ENCODE measurements at places on chromosomes 16 and 17.

DNA sequence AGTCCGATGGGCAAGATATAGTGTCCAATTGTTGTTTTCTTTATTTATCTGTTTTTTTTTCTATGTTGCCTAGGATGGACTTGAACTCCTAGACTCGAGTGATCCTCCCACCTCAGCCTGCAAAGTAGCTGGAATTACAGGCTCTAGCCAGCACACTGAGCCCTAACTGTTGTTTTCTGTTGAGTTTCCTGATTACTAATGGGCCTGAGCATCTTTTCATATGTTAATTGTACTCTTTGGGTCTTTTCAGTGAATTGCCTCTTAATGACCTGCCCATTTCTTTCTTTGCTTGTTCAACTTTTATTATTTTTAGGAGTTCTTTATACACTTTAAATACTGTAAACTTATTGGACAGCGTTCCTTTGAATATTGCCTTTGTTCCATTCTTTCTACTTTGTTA lies 213.0 kb downstream of the HS3ST3B1 start:
- no peak for DNase-seq

DNA sequence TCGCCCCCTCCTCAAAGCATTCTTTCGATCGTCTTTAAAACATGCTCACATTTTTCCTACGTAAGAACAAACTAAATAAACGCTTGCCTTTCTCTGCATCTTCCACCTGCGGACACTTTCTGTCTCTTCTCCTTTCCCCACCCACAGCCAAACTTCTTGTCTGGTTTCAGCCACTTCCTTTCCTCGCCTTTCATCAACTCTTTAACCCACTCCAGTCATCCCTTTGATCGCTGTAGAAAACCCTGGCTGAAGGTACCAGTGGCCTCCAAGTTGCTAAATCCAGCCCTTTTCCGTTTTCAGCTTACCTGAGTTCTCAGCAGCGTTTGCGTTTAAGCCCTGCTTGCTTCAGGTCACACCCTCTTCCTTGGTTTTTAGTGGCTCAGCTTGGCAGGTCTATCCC lies 483 bp downstream of the RPA1 start:
- no peak for DNase-seq

GRCh38 chr17:69534235-69534621 lies 119.7 kb downstream of the MAP2K6 start:
- no peak for DNase-seq

DNA sequence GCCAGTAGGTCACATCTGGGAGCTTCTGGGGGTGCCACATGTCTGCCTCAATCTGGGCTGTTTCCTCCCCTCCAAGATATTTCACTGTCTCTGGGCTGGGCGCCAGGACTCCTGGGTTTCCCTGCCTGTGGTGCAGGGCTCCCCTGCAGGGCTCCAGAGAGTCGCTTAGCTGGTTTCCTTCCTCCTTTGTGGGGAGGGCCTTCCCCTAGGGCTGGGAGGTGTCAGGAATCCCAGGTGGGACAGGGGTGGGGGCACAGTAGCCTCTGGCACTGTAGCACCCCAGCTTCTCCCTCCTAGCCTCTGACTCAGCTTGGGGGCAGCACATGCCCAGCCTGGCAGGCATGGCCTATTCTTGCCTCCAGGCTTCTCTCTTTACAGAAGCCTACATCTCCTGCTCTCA lies 2.6 kb downstream of the RARA start:
- DNase-seq = no peak

DNA sequence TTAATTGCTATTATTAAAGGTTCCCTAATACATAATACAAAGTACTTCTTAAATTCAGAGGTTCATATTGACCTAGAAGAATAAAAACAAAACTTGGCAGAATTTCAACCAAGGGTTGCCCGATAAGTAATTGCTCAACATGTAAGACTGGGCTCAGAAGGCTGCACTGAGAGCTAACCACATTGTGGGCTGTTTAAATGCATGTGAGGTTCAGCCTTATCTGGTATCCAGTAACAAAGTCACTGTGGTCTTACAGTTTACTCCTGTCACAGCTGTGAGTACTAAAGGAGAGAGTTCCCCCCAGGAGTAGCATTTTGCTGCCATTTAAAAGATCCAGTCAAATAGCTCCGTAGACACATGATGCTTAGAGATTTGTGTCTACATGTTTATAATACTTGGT lies 1.6 kb upstream of the DHRS11 start:
- no peak for DNase-seq

GRCh38 chr17:31527606-31528005 lies 136.1 kb downstream of the RAB11FIP4 start:
- no peak for DNase-seq

DNA sequence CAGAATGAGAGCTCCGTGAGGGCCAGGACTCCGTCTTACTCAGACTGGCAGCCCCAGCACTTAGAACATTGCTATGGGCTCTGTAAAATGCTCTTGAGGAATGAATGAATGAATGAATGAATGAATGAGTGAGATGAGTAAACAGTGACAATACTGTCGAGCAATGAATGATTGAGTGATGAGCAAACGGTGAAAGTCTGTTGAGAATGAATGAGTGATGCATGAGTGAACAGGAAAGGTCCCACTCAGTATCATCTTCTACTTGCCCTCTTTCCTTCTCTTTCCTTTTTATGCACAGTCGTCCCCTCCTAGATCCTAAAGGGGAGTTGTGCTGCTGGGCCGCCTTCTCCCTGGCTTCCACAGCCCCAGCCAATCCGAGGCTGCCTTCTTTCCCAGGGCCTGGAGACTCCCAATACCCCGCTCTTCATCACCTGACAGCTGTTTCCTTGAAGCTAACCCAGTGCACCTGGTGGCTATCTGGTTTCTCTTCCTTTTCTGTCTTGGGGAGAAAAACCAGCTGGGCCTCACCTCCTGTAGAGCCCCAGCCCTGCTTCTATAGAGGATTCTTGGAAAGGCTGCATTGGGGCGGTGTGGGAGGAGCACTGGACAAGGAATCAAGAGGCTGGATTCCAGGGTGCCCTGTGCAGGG lies 32.7 kb upstream of the CACNG1 start:
- DNase-seq = no peak

GRCh38 chr17:61734466-61734865 lies 128.9 kb downstream of the BRIP1 start:
- DNase-seq = no peak

GRCh38 chr16:29684679-29685078 lies 5.7 kb downstream of the QPRT start:
- no peak for DNase-seq

DNA sequence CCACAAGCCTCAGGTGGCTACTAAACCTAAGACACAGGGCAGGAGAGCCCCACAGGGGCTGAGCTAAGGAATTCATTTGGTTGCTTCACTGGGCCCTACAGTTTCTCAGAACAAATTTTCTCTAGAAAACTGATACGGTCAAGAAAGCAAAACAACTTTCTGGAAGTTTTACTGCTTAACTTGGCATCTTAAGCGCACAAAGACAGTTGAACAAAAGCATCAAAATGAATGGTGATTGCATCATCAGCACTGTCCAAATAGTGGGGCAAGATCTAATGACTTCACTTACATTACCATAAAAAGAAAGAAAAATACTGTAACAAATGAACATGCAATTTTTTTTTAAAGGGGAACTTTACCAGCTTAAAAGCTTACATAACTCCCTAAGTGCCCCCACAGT lies 47.6 kb downstream of the XPO6 start:
- no peak for DNase-seq

- no peak for DNase-seq
Observed at GRCh38 chr16:16000685-16001084, 51.3 kb downstream of the ABCC1 start.

DNA sequence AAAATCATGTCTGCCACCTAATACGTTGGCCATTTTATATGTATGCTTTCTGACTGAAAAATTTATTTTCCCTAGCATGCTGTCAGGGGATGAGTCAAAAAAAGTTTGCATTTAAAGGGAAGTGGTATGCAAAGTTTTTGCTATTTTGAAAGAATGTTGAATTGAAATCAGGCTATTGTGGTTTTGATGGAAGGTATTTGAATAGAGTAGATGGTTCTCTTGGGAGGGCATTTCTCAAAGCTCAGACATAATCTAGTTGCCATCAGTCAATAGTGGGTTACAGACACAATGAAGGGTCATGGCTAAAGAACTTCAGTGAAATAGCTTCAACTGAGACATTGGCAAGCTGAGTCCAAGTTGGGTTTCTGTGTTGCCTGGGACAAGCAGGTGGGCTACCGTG lies 102.4 kb downstream of the MAP2K6 start:
- no peak for DNase-seq

GRCh38 chr16:21150375-21151001 lies at the start of gene DNAH3:
DNAH3 (minus strand) TSS chr16:21150846; CDS start chr16:21150319, 527 bp downstream.
- no peak for DNase-seq

GRCh38 chr17:49880291-49881053 lies 32.6 kb upstream of the TAC4 start:
- peak; percentile 95 for DNase-seq
